ENCODE measurements at places on chromosomes 12 and 14.

DNA sequence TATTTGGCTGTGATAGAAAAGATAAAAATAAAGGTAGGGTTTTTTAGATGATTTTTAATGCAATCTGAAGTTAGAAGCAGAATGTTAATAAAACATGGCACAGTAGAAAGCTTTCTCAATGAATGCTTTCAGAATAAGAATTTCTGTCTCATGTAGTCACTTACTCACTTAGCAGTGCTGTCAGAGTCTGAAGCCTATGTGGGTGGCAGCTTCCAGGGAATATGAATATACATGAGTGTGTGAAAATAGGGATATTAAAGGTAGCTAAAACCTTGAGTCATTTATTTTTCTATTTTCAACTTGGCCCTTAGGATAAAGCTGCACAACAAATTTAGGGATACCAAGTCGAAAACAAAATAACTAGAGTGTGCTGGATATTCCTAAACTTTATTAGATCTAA is 427.9 kb downstream of the AEBP2 start:
- no peak for DNase-seq

- DNase-seq: no peak
Measured at GRCh38 chr14:58919217-58919616, 269.2 kb upstream of the DAAM1 start.

- no peak for DNase-seq
Measured at GRCh38 chr12:116200812-116201211, 76.7 kb downstream of the MED13L start.

DNA sequence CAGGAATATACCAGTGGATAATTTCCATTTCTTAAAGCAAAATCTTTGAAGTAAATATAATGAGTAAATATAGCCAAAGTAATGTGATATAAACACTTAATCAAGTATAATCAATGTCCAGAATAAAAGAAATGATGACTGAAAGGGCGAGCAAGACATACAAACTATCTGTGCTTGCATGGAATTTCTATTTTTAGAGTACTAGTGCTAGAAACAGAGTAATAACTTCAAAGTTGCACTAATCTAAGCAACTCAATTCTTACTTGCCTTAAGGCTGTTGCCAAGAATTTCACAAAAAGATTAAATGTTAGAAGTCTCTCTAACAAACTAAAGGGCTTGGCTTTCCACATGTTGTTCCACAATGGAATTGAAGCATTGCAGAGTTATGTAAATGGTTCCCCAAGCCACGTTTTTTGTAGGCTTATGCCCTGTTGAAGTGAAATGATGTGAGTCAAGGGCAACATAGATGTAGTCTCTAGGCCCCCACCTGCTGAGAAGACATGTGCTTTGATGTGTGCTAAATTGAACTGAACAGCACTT is 175.0 kb upstream of the LMNTD1 start:
- DNase-seq: no peak

DNA sequence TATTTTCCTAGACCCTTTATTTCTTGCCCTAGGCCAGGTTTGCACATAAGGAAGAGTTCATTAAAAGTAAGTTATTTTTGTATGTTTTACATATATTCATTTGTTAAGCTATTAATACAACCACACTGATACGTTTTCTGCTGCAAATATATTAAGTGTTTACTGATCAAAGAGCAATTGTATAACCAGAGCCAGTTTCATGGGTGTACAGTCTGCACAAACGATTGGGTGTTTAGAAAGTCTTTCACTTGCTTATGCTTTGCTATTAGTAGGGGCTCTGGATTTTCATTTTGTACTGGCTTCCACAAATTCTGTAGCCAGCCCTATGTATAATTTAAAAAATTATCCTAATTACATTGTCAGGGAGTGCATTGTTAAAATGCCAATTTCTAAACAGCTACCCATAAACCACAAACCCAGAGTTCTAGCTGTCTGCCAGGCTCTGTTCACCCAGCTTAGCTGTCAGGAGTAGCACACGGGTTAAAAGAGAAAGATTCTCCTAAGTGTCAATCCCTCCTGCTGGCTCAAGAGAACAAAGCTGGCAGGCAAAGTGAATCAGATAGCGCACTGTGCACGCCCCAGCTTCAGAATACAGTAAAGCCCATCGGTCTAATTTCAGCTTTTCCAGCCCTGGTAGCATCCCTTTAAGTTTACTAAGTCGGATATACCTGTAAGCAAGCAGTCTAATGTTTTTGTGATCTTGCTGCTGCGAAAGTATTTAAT is 151.0 kb upstream of the LMO3 start:
- no peak for DNase-seq

GRCh38 chr12:80864046-80864735 is 73.5 kb downstream of the LIN7A start:
- DNase-seq: no peak

- no peak for DNase-seq
Measured at GRCh38 chr14:39680777-39681176, 248.5 kb upstream of the FBXO33 start.

DNA sequence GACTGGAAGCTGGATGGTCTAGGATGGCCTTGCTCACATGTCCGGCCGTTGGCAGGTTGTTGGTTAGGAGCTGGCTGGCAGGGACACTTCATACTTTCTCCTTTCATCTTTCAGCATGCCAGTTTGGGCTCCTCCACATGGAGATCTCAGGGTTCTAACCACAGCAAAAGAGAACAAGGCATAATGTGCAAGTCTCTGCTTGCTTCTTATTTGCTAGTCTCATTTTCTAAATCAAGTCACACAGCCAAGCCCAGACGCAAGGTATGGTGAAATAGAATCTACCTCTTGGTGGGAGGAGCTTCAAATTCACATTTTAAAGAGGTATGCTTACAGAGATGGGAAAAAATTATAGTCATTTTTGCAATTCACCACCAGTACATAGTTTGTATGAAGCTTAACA is 69.1 kb upstream of the NAP1L1 start:
- no peak for DNase-seq

GRCh38 chr14:89406941-89407340 is 10.1 kb downstream of the FOXN3 start:
- DNase-seq: no peak

GRCh38 chr12:95200128-95200894 is 17.0 kb downstream of the FGD6 start:
- DNase-seq: no peak

DNA sequence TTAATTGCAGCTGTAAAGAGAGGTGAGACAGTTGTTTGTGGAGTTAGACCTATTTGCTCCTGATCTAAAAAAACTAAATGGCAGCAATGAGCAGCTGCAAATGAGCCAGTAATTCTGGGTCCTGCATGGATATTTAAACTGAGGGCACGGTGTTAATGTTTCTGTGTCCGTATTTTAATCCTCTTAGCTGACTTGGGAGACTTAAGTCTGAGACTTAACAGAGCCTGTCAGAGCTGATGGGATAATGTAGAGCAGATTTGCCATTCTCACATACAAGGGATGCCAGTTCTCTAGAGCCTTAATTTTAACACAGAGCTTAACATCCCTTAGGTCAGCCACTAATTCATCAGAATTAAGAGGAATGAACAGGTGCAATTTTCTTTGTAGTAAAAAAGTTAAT is 178.6 kb upstream of the PDE3A start:
- DNase-seq: no peak

- no peak for DNase-seq
Measured at GRCh38 chr14:97920201-97920600, 1123.0 kb downstream of the VRK1 start.

- no peak for DNase-seq
Measured at GRCh38 chr12:38490941-38491340, 174.4 kb downstream of the ALG10B start.

- no peak for DNase-seq
Measured at GRCh38 chr12:45244561-45245343, 28.9 kb downstream of the ANO6 start.

- DNase-seq: no peak
Measured at GRCh38 chr12:19605720-19606119, 166.4 kb downstream of the AEBP2 start.

GRCh38 chr14:33836203-33836899 is 114.5 kb downstream of the EGLN3 start:
- DNase-seq: no peak

DNA sequence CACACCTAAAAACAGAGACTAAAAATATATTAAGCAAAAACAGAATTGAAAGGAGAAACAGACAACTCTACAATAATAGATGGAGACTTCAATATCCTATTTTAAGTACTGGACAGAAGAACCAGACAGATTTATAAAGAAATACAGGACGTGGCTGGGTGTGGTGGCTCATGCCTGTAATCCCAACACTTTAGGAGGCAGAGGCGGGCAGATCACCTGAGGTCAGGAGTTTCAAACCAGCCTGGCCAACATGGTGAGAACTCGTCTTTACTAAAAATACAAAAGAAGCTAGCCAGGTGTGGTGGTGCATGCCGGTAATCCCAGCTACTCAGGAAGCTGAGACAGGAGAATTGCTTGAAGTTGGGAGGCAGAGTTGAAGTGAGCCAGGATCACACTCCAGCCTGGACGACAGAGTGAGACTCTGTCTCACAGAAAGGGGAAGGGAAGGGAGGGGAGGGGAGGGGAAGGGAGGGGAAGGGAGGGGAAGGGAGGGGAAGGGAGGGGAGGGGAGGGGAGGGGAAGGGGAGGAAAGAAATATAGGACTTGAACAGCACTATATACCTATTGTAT is 53.0 kb downstream of the CDK17 start:
- no peak for DNase-seq

- DNase-seq: no peak
Measured at GRCh38 chr12:28265435-28266042, 75.3 kb downstream of the CCDC91 start.

- DNase-seq: no peak
Measured at GRCh38 chr14:69882116-69882864, 3.1 kb downstream of the SMOC1 start.

- no peak for DNase-seq
Measured at GRCh38 chr12:19971361-19972280, 396.7 kb upstream of the PDE3A start.

DNA sequence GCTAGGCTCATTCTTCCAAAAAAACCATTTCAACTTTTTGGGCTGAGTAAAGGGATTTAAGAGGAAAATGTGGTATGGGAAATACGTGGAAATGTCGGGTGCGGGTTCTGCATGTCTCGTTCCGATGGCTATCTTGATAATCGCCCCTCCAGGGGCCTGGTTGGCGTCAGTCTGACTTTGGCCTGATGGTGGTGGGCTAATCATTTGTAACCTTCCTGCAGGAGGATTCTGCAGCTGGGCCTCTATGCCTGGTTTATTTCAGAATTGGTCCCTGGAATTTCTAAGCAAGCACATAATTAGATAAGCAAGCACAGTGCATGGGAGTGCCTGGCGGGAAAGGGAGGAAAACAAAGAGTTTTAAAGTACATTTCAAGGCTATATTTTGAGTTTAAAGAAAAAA is 14.8 kb upstream of the SLC4A8 start:
- no peak for DNase-seq

DNA sequence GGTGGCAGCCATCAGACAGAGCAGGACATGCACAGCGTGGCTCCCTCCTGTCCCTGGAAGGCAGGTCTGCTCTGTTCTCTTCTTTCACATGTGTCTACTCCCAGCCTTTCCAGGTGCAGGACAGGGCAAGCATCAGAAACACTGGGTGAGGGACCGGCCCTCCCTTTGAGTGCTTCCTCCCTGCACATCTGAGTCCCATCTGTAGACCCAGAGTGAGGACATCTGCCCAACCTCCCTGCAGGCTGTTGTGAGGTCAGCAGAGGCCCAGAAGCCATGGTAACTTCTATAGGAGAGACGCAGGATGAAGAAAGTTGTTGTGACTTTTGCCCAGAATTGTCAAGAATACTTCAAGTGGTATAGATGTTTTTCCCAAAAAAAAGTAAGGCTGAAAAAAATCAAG is 282.7 kb downstream of the CACNA1C start:
- no peak for DNase-seq

GRCh38 chr12:42982828-42983227 is 393.3 kb upstream of the PRICKLE1 start:
- DNase-seq: no peak

GRCh38 chr12:6775185-6776174 is 3.2 kb downstream of the LAG3 start:
- DNase-seq: no peak

- no peak for DNase-seq
Measured at GRCh38 chr14:99192830-99193229, 79.2 kb downstream of the BCL11B start.

- no peak for DNase-seq
Measured at GRCh38 chr12:130557201-130557600, 158.9 kb downstream of the RIMBP2 start.

GRCh38 chr14:24335461-24336171 is 745 bp upstream of the ADCY4 start:
- peak; percentile 31 for DNase-seq

GRCh38 chr14:78075033-78075432 is 95.1 kb upstream of the NRXN3 start:
- no peak for DNase-seq

GRCh38 chr14:59450716-59451115 is 14.5 kb downstream of the GPR135 start:
- no peak for DNase-seq

DNA sequence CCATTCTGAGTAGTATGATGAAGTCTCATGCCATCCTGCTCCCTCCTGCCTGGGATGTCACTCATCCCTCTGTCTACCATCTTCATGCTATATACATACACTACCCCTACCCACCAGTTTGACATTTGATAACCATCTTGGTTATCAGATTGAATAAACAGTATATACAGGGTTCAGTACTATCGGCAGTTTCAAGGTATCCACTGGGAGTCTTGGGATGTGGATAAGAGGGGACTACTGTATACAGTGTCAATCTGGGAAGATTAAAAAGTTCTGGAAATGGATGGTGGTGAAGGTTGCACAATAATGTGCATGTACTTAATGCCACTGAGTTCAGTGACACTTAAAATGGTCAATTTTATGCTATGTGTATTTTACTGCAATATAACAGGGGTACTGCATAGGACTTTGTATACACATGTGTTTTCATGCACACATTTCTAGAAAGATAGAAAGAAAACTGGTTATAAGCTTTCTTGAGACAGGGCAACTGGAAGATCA is 22.1 kb downstream of the SPPL3 start:
- no peak for DNase-seq

DNA sequence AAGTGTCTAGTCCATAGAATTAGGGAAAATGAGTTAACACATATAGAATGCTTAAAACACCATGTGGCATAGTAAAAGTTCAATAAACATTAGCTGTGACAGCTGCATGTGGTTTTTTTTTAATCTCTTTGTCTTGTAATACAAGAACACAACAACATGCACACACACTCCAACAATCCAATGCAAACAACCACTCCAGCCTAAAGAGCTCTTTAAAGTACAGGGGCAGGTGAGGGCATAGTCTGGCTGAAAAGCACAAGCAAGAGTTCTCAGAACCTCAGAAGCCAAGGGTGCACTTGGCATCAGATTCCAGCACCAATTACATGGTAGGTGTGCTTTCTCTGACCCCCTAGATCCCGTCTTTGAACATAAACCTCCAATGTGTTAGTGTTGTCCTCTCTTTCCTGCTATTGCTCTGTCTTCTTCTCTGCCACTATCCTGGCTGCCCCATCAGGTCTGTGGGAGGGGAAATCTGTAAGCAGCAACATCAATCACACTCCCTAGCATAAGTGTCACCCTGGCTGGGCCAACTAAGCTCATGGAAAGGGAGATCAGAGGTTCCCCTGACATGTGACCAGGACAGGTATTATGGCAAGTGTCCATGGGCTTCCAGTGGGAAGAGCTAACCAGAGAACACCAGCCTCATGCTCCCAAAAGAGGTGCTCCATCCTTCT is 91.0 kb downstream of the SLC8A3 start:
- no peak for DNase-seq

GRCh38 chr12:52494518-52494917 is 1.5 kb upstream of the KRT6A start:
- DNase-seq: no peak
